ENCODE measurements at places on chromosomes 5 and 9.

- no peak for DNase-seq
Observed at GRCh38 chr5:10367579-10367978, 14.1 kb downstream of the MARCHF6 start.

- DNase-seq: no peak
Observed at GRCh38 chr5:172050080-172050479, 43.6 kb upstream of the FBXW11 start.

GRCh38 chr5:134273642-134274395 is 47.9 kb upstream of the PPP2CA start:
- no peak for DNase-seq

DNA sequence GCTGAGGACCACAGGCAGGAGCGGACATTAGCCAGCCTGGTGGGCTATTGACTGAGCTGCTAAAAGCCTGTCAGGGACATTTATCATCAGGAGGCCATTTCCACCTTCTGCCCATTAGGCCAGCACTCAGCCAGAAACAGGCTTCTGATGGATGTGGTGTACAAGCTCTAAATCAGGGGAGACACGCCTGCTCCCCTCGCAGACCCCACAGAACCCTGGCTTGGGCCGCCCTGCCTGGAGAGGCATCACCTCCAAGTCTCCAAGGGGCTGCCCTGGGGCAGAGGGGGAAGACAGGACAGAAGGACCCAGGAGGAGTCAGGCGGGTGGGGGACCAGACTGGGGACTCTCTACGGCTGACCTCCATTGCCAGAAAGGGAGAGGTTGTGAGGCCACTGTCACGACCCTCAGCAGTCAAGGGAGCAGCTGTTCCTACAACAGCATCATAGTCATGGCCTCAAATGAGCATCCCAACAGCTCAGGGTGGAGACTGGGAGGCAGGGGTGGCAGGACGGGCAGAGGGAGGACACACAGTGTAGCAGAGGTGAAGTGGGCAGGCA is 24.0 kb upstream of the TRIM14 start:
- DNase-seq: no peak

Data from suppressor macrophage treated with lipopolysaccharide for 1 hour (primary cell).